ENCODE measurements at places on chromosomes 6 and 20.
A peak's percentile ranks its signal among the peaks of the same experiment; 100 is the strongest.

DNA sequence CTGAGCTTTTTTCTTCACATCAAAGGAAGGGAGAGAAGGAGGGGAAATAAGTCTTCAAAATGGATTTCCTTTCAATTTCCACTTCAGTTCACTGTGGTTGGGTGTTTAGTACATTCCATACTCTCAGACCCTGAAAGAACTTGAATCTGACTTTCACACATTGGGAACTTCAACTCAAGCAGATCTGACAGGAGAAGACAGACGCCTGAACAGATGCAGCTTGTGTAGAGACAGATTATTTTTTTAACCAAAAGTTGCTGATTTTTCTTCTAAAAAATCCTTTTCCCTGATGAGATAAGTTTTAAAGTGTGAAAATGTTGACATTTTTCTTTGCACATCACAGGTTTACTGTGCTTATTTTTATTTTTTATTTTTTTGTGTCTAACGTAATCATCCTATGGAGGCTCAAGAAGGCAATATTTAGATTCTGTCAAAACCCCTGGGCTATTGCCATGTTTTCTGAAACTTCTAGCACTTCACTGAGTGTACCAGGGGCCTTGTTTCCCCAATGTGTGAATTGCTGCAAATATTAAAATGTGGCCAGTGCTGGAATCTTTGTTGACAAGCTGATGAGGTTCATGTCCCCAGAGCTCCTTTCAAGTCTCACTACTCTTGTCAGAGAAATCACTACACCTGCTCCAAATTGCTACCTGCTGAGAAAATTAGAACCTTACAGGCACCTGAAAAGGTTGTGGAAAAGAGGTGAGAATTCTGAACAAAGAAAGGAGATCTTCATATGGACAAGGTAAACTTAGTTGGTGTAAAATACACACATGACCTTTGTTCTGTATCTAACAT lies 214.8 kb upstream of the BTBD3 start:
- no peak for DNase-seq

DNA sequence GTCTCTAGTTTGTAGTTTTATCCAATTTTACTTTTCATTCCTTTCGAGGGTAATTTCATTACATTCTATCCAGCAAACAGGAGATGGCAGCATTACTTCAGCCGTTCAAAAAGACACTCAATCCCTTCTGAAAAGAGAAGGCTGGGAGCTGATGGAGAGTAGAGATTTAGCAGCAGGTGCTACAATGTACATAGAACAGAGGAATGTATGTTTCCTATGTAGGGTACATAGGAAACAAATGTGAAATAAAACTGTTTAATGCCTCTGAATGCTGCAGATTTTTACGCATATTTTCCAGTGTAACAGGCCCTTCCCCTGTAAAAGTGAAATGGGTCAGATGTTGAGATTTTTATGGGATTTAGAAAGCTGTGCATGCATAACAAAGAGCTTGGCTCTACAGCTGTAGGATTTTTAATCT lies 16.0 kb downstream of the RPS12 start:
- no peak for DNase-seq

- no peak for DNase-seq
Measured at GRCh38 chr6:167420858-167421766, 96.2 kb downstream of the TTLL2 start.

DNA sequence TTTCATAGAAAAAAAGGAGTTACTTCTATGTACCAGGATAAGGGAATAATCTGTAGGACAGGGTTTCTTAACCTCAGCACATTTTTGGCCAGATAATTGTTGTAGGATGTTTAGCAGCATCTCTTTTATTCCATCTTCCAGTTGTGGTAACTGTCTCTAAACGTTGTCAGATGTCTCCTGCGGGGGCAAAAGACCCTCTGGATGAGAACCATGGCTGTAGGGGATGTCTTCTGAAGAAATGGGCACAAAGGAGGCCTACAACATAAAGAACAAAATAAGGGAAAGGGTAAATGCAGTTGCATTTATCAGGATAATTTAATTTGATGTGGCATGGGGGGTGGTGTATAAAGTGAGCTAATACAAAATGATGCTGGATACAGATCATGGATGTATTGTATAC lies 4.1 kb upstream of the FBXO5 start:
- no peak for DNase-seq

DNA sequence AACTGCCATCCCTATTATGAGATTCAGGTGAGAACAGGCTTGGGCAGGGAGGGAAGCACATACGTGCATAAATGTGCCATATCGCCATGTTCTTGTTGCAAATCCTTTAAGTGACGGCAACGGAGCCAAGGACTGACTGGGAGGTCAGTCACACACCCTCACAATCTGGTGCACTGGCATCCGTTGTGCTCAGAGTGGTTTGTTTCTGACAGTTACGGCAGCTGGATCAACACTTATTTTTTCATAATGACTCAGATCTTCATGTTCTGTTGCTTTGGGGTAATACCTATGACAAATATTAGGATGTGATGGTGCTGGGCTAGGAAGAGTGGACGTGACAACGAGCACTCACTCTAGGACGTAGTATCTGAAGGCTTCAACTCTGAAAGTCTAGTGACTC lies 56.2 kb upstream of the PREP start:
- DNase-seq, result no peak

- no peak for DNase-seq
Measured at GRCh38 chr20:30168025-30168799, 1089.3 kb upstream of the DEFB115 start.

DNA sequence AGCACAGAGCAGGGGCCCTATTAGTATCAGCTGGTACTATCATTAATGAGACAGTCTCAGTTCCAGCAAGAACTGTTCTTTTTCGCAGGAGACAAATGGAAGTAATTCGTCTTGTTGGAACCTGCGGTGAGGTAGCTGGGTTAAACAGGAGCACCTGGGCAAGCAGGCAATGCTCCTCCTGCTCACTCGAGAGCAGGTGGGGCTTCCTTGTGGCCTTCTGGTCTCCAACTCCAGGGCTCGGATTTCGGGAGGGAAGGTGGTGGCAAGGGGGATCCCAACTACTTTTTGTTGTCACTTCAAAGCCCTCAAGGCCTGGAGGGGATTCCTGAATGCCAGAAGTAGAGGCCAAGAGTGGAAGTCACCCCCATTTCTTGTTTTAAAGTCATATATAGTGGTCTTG lies 1.3 kb upstream of the SPEF1 start:
- DNase-seq, result no peak

DNA sequence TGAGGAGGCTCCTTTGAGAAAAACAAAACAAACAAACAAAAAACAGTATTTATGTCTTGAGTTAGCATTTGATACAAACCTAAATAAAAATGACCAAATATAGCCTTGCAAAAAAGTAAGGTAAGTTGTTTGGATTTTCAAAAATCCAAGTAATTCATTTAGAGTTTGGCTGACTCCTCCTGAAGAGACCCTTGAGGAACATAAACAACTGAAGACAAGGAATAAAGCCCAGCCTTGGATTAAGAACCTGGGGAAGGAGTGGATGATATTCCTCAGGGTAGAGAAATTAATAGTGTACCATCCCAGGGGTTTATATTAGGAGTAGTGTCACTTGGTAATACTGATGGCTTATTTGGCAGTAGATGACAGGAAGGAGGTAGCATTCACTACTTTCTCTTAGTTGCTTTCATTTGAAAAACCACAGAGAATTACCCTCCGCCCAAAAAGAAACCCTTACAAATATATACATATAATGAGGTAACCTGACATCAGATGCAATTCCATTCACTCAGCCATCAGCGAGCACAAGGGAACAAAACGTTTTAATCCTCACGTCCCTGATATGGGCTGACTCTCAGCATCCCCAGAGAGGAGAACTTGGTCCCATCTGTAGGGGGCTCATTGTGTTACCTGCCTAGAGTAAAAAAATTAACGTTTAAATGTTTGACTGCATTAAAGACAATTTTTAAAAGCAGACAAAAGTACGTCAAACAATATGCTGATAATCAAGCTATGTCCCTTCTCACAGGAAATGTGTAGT lies 57.0 kb downstream of the SOBP start:
- no peak for DNase-seq

DNA sequence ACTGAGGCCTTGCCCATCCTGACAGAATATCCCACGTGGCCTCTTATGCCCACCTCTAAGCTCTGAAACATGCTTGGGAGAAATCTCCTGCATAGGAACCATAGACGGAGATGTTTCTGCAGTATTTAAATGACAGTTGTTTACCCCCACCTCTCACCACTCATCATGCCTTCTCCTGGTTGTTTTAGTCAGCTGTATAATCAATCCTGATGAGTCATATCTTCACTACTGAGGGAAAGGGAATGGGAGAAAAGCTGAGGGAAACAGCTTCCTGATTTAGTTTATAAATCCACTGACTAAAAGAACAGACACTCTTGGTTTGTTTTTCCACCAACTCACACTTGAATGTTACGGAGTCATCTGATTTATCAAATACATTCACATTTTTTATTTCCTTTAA lies 113.2 kb upstream of the TENT5A start:
- DNase-seq, result peak; percentile 14

- no peak for DNase-seq
Measured at GRCh38 chr6:124400261-124400999, 561.8 kb upstream of the RNF217 start.

DNA sequence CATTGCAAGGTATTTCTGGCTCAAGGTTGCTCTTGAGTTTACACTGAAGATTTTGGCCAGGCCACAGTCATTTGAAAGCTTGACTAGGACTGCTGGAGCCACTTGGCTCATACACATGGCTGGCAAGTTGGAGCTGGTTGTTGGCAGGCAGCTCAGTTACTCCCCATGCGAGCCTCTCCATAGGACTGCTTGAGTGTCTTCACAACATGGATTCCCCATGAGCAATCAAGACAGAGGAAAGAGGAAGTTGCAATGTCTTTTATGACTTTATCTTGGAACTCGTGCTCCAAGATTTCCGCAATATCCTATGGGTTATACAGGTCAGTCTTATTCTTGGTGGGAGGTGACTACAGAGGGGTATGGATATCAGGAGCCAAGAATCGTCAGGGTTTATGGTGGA lies 1.4 kb upstream of the MANBAL start:
- DNase-seq, result no peak

GRCh38 chr6:138977646-138978167 lies 10.3 kb downstream of the REPS1 start:
- DNase-seq, result no peak

DNA sequence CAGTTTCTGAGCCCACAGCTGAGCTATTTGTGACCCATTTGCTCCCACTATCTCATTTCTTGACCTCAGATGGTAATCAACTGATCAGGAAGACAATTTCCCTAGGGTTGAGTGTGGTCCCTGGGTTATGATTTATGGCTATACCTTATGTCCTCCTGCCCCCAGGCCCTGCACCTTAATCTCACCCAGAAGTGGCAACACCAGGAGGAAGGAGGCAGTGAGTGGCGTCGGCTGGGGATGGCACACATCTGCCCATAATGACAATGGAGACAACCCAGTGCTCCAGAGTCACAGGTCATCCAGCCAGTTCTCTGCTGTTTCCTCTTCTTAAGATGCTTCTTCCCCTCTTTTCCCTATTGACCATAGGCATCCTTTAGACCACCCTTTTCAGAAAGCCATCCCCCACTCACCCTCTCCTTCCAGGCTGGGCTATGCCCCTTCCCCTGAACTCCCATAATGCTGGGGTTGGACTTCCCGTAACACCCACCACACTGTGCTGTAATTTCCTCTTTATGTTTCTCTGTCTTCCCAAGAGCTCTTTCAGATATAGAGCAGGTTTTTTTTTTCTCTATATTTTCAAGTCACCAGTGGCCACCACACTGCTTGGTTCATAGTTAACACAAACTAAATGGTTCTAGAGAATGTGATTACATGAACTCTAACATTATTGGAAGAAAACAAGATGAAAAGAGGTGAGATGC lies 8.0 kb downstream of the TRIM10 start:
- no peak for DNase-seq
